ENCODE measurements at places on chromosomes 1 and 21.

DNA sequence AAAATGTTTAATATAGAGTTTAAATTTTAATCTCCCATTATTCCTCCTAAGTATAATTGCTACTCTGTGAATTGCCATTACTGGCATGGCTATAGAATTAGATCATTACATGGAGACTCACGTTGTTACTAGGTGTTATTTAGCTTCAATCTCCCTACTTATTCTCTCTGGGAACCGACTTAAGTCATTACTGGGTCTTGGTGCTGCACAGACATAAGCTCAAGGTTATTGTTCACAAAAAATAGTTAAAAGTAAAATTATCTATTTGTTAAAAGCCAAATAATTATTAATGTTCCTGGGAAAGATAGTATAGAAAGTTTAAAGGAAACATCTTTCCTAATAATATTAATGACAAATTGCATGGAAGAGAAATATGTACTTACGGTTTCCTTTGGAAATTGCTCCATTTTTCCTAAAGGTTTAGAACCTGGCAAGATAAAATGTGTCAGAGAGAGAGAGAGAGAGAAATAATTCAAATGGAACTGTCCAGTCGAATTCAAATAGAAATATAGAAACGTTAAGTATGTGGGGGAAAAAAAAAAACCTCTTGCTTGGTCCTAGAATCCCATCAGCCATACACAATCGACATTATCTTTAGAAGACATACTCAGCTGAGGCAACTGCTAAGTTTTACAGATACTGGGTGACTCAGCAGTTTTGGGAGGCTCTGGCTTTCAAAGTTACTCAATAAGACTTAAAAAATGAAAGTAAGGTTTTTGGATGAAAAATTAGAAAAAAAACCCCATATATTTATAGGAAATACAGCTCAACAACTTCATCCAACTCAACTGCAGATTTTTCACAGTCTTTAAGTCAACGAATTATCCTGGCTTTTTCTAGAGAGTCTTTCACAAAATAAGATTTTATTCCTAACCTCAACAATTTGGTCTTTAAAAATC is at the start of gene SPTA1:
Gene SPTA1 (minus strand): TSS at position 605 of the 899 bp plus-strand sequence. CDS start 198 bp downstream, at position 407.
- H3K4me3 ChIP-seq = no peak within 1 kb of the TSS
- no peak for DNase-seq
- no peaks in the 10 kb centered on the region for H3K4me1 ChIP-seq
- no peak within 1 kb of the TSS for H3K27ac ChIP-seq
- H3K27me3 ChIP-seq = no peaks in the 10 kb centered on the region
- no peaks in the 10 kb centered on the region for H3K36me3 ChIP-seq

DNA sequence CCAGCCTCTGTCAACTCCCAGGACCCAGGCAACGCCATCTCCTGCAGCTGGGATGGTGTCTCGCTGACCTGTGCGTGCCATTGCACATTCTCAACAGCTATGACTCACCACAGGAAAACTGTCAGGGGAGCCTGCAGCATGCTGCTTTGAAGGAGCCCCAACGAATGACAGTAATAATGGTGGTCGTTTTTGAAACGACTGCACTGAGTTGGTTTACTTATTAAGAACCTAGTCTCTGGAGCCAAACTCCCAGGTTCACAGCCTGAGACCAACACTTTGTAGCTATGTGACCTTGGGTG is 21.6 kb downstream of the TCEA3 start:
- H3K27ac ChIP-seq = peak overlapping the region; percentile 55
- DNase-seq = peak; percentile 86
- H3K36me3 ChIP-seq = no peaks in the 10 kb centered on the region
- no peak overlapping the region for H3K4me3 ChIP-seq
- H3K27me3 ChIP-seq = no peaks in the 10 kb centered on the region

- H3K4me1 ChIP-seq = no peaks in the 10 kb centered on the region
- no peaks in the 10 kb centered on the region for H3K27me3 ChIP-seq
- H3K36me3 ChIP-seq = no peaks in the 10 kb centered on the region
- H3K27ac ChIP-seq = no peak overlapping the region
Measured at GRCh38 chr1:241715956-241716355, 63.9 kb downstream of the WDR64 start.

DNA sequence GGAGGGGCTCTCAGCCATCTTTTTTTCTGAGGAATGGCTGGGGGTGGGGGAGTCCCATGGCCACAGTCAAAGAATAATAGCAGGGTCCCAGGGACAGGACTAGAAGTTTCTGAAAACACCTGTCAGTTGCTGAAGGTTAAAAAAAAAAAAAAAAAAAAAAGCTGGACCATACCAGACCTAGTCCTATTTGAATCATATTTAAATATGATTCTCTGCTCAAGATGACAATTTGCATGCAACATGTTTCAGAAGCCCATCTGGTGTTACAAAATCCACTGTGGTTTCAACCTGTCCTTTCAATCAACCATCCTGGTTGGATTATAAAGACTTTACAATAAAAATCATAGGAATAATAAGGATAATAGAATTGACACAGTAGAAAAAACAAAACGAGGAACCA is 153.7 kb downstream of the TENT5C start:
- DNase-seq = no peak
- no peak overlapping the region for H3K4me3 ChIP-seq
- no peaks in the 10 kb centered on the region for H3K36me3 ChIP-seq
- H3K4me1 ChIP-seq = peaks cover 7% of the 10 kb centered on the region
- H3K27ac ChIP-seq = no peak overlapping the region

GRCh38 chr1:56446531-56447098 is 132.7 kb downstream of the PLPP3 start:
- no peak overlapping the region for H3K27ac ChIP-seq
- DNase-seq = peak; percentile 45
- H3K27me3 ChIP-seq = no peaks in the 10 kb centered on the region
- no peak overlapping the region for H3K4me3 ChIP-seq
- peaks cover 4% of the 10 kb centered on the region for H3K4me1 ChIP-seq

DNA sequence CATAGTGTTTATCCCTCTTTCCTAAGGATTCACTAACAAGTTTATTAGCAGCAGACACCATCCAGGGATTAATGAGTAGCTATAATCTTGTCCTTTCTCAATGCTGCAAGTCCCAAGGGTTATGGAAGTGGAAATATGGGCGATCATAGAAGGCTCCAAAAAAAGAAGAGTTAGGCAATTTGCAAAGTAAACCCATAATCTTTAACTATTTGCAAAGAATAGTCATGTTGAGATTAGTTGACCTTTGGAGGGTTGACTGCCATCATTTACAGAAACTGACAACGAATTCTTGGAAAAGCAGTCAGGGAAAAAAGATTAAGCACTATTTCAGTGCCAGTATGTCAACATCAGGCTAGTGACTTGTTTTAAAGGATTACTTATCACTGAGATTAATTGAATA is 169.9 kb downstream of the KCNT2 start:
- no peak overlapping the region for H3K27ac ChIP-seq
- H3K36me3 ChIP-seq = no peaks in the 10 kb centered on the region
- peak; percentile 32 for DNase-seq
- H3K4me1 ChIP-seq = no peaks in the 10 kb centered on the region

GRCh38 chr1:53590531-53591515 is 131.6 kb downstream of the DMRTB1 start:
- H3K4me1 ChIP-seq = no peaks in the 10 kb centered on the region
- no peaks in the 10 kb centered on the region for H3K36me3 ChIP-seq
